ENCODE measurements at places on chromosomes 13 and 19.

DNA sequence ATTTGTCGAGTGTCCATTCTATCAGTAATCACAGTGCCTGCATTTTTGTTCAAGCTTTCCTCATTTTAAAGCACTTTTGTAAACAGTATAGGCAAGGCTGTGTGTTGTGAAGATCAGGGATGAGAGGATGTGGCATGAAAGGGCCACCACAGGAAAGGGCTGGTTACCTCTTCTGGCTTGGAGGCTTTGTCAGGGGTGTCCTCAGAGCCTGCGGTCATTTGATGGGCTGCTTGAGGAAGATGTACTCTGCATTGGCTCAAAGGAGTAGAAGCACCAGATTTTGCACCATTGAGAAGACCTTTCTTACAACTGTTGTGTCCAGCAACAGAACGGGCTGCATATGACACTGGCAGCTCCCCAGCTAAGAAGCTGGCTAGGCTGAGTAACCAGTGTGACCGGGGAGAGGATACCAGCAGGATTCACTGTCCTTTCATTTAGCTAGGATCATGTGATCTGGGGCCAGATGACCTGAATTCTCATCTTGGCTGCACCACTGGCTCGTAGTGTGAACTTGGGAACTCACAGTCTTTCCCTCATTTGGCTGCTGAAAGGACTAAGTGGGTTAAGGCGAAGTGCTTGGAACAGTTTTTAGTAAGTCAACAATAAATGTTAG lies 380.2 kb downstream of the FGF9 start:
- DNase-seq = no peak

GRCh38 chr13:44713788-44714469 lies 137.8 kb upstream of the TSC22D1 start:
- no peak for DNase-seq

DNA sequence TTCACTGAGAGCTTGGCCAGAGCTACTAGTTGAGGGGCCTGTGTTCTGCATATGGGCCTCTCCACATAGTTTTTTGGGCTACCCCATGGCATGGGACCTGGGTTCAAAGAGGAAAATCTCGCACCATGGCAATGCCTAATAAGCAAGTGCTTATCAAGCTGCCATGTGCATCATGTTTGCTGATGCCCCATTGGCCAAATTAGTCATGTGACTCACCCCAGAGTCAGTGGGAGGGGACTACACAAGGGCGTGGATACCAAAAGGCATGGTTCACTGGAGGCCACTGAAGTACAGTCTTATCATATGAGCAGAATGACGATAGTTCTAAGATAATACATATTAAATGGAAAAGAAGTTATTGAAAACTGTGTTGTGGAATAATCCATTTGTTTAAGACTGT lies 214.8 kb downstream of the LMO7 start:
- no peak for DNase-seq

GRCh38 chr19:40693150-40693788 lies 2.8 kb upstream of the NUMBL start:
- DNase-seq = no peak

GRCh38 chr13:106100171-106100919 lies 435.1 kb downstream of the EFNB2 start:
- DNase-seq = peak; percentile 20
